ENCODE measurements at places on chromosomes 2 and 18.

GRCh38 chr18:56715121-56715520 lies 64.0 kb downstream of the WDR7 start:
- DNase-seq = no peak

GRCh38 chr2:8644605-8645175 lies 37.2 kb upstream of the ID2 start:
- no peak for DNase-seq

DNA sequence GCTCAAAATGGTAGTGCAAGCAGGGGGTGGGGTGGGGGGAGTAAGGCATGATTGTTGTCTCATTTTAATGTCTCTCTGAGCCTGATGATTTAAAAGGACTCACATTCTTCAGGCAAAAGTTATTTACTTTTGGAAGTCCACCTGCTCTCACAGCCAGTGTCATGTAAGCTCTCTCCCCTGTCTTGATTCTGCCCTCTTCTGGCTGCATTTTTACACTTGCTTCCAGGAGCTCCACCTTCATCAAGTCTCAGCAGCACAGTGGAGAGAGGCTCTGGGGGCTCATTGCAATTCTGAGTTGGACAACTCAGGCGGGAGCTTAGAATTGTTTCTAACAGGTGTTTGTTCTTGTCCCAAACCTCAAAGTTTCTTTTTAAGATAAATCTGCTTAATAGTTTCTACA lies 39.2 kb downstream of the GNAL start:
- no peak for DNase-seq

DNA sequence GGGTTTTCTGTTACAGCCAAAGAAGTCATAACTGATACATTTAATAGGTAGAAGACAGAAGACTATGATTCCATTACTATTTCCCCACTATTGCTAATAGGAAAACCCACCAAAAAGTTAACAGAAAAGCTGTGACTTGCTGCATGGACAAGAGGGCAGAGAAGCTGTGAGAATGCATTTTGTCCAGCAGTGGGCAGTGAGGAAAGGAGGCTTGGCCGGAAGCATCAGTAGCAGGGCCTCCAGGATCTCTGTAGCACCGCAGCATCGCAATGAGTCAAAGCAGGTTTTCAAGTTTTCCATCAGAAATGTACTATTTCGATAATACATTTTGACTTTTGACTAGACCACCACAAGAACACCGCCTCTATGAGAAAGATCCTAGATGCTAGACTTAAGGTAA lies 24.9 kb downstream of the MYO5B start:
- DNase-seq = no peak

DNA sequence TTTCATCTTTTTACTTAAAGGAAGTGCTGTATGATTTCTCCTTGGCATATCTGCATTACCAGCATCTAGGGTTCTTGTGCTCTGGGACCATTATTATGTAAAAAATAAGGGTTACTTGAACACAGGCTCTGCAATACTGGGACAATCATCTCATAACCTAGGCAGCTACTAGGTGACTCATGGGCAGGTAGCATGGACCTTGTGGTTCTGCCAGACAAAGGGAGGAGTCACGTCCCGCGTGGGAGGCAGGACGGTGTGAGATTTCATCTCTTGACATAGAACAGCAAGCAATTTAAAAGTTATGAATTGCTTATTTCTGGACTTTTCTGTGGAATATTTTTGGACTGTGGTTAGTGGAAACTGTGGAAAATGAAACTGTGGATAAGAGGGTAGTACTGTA lies 34.1 kb downstream of the ASAP2 start:
- DNase-seq = no peak

DNA sequence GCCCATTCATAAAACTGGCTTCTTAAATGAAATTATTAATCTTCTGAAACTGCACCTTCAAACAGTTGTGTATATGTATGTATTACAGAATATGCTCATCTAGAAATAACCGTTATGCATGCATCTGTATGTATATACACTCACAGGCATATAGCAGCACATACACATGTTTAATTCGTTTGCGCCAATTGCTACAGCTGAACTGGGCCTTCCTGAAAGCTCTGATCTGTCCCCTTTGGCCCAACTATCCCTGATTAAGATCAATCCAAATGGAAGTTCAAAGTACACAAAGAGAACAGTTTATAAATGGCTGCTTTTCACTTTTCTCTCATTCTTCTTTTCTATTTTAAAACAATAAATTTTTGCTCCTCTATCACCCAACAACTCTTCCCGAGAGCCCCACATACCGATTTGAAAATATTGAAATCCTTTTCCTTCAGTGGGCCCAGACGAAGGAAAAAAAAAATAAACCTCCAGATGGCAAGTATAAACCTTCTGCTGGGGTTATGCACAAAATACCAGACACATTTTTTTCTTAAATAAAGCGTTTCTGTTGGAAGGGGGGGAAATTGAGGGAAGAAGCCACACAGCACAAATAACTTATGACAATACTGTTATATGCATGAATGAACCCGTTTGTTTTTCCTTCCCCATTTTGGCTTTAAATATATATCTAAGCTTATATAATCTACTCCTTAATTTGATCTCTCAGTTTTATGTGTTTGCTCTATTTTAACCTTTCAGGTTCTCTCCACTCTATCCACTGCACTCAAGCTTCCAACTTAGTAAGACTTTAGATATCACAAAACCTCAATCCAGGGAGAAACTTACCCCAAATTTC lies 267.3 kb downstream of the TCF4 start:
- no peak for DNase-seq

DNA sequence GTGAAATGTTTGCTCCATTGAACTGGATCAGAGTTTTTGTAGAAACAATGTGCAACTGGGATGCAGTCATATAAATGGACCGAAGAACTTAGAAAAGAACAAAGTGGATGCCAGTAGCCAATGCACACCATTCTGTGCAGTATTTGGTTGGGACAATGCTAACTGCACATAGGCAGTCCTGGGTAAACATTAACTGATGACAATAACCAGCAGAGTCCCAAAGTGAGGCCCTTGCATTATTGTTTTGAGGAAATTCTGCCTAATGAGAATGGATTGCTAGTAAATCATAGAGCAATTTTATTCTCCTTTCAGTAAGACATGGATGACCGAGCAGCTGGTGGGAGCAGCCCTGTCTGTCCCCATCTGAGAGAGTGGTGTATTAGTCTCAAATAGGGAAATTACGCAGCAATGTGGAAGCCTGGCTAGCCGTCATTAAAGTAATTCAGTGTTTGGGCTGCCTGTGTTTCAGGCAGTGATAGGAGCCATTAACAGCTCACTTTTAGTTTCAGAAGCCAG lies 94.9 kb downstream of the KCTD1 start:
- no peak for DNase-seq

DNA sequence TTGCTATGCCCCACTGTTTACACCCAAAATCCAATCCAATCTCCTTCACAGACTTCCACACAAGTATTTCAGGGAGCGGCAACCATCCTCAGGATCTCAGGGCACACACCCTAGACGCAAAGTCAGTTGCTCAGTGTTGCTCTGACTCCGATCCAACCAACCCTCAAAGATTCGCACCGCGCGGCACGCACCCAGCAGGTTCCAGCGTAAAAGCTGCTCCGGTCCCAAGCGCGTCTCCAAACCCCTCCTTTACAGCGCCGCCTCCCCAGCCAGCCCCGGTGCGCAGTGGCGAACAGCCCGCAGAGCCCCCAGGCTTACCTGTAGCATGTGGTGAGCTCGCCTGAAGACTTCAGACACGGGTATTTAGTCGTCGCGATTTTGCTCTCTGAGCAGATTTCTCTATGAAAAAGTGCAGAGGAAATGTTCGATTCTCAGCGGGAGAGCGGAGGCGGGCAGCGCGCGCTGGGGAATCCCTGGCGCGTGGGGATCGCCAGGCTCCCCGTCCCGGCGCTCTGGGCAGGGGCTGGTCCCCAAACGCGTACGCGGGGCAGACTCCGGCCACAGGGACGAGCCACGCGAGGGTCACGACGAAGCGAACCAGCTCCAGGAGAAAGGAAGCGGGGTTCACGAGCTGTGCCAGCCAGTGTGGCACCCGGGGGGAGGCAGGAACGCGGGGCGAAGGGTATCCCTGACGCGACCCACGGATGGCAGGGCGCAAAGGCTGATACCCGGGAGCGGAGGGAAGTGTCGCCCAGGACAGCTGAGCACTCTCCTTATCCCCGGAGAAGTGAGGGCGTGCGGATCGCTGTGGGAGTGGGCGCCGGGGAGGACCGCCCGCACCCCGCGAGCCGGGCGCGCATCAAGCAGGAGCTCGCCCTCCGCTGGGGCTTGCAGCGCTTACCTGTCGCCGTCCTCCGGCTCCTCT lies 650 bp downstream of the CCBE1 start:
- no peak for DNase-seq

DNA sequence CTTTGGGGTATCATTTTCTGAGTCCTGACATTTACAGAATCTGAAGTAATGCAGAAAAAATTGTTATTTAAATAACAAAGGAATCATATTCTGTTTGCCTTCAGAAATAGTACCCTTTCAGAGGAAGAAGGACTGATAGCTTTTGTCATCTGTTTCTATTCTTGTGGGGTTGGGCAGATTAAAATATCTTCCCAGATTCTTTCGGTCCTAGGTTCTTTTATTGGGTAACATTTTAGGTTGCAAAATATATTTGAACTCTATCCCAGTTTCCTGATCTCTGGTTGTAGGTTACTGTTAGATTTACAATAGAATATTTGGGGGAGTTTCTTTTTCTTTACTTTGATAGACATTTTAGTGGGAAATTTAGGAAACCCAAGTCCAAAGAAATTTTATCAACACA lies 550.5 kb downstream of the SPAG16 start:
- no peak for DNase-seq

DNA sequence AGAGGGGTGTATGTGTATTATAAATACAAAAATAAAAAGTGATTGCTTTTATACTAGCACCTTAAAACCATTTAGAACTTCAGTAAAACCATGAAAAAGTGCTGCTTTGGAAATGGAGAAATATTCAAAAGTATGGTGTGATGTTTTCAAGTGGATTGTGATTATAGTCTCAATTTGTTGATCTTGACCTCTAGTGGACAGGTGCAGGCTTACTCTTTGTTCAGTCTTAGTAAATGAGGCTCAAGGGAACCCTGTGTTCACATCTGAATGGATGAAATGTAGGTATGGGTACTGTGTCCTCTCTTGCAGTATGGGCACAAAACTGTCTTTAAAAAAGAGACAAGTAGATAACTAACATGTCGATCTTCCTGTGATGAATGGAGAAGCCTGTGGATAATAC lies 145.8 kb downstream of the MCFD2 start:
- no peak for DNase-seq

- DNase-seq = no peak
Measured at GRCh38 chr18:48575301-48575657, 36.4 kb downstream of the CTIF start.

DNA sequence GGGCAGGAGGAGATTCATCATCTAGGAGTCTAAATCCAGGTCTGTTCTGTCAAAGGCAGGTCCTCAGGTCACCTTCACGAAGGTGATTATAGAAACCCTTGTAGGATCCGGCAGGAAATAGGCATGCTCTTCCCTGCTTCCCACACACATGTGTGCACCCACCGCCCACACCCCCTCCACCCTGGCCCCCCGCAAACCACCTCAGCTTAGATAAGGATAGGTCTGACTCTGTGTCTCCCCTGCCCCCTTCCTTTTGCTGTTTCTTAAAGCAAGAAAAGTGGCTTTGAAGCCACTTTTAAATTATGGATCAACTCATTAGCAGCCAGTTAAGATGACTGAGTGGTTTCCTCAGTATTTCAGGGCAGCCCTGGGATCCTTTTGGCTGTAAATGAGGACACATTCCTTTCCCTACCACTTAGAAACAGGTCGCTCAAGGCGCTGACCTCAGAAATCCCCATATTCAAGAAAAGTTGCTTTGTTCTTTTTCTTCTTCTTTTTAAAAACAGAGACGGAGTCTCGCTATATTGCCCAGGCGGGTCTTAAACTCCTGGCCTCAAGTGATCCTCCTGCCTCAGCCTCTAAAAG lies 14.5 kb upstream of the CIB4 start:
- no peak for DNase-seq

DNA sequence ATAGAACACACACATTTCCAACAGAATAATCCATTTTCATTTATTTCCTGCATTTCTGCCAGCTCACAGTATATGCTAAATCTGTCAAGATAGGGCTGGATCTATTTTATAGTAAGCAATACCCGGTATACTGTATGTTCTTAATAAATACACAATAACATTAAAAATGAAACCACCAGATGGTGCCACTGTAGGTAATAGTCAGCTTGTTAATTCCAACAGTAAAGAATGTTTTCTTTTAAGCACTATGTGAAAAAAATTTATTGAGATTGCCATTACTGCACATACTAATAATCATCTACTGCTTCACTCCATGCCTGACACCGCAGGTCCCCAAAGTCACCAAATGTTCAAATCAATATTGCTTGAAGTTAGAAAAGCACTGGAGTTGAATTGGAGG lies 131.5 kb upstream of the PGAP1 start:
- DNase-seq = no peak

GRCh38 chr18:50573679-50574078 lies 13.8 kb downstream of the MAPK4 start:
- DNase-seq = no peak

- DNase-seq = no peak
Measured at GRCh38 chr2:75033516-75033915, 75.1 kb downstream of the POLE4 start.
